Kidney (tissue), 22 donors: ENCODE measurements at places on chromosomes 3 and 15. TPM values are rescaled to one million over a fixed set of nuclear protein-coding genes. Genes with fewer than 3 reads are reported as not detected.

DNA sequence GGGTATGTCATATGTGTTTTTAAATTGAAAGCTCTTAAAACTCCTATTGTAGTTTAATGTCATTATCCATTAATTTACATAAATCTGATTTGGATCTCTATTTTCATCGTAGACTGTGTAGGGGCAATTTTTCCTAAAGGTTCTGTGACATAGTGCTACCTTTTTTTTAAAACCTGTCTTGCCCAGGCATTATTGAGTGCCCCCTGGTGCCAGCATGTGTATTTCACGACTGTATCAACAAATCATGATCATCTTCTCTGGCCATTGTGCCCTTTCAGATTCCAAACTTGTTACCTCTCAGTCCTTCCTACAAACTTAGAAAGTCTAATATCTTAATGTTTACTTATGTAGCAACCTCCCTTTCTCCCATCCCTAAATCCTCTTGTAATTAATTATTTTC lies 97.2 kb upstream of the FLNB start:
- DNase-seq, result peak; percentile 18

DNA sequence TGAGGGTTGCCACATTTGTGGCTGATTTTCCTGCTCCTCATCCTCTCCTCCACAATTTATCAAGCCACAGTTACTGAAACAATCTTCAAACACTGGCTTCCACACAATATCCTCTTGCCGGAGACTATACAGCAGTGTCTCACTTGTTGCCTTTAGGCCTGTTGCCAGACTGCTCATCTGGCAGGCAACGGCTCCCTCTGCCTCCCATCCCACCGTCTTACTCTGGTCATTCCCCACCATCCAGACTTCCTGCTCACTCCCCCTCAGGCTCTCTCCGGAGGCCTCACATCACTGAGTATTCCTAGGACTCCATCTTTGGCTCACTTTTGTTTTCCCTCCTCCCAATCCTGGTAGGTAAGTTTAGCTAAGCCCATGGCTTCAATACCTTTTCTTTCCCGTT lies 301.9 kb downstream of the IL20RB start:
- DNase-seq, result peak; percentile 38

DNA sequence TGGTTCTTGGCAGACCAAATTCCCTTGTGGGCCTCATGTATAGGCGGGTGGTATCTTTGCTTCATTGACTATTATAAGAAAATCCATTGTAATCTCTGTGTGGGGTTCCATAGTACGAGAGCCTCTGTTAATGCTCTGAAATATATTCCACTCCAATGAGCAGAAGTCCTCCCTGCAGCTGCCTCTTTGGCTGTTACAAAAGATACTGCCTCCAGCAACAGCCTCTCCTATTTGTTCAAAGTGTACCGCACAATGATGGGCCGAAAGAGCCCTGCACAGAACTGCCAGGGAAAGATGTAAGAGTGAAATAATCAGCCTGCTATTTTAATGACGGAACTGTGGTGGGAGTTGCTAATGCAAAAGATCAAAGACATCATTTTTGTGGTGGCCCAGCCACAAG lies 48.9 kb downstream of the GRK7 start:
- DNase-seq, result no peak

GRCh38 chr3:173411375-173411973 lies 13.9 kb downstream of the NLGN1 start:
- DNase-seq, result no peak

DNA sequence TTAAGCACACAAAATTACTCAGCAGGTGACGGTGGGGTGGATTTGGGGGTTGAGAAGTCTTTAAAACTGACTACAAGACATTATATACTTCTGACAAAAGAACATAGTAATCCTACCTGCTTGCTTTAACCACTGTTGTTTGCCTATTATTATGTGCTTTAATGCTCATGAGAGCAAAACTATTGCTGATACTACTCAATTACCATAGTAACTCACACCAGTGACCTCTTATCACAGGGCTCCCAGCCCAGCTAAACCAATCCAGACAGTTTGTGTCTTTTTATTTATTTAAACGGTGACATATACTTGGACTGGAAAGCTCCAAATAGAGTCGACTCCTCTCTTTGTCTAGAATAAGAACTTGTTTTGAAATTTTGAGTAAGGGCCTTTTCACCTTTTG lies 42.8 kb upstream of the FEZF2 start:
- DNase-seq, result no peak

DNA sequence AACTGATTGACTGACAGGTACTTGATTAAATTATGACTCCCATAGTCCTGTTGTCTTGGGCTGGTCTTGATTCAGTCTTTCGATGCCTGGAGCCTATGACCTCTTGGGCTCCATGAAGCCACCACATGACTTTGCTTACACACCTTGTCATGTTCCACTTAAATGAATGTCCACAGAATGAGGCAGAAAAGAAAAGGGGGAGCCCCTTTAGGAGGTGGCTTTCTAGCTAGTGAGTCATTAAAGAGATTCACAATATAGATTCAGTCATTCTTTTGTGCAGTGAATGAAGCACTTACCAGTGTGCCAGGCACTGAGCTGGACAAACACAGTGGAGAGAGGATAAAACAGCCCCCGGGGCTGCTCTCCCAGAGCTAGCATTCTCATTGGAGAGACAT lies 17.1 kb downstream of the VIPR1 start:
- DNase-seq, result no peak

GRCh38 chr3:22609139-22609538 lies 594.0 kb upstream of the UBE2E2 start:
- no peak for DNase-seq

DNA sequence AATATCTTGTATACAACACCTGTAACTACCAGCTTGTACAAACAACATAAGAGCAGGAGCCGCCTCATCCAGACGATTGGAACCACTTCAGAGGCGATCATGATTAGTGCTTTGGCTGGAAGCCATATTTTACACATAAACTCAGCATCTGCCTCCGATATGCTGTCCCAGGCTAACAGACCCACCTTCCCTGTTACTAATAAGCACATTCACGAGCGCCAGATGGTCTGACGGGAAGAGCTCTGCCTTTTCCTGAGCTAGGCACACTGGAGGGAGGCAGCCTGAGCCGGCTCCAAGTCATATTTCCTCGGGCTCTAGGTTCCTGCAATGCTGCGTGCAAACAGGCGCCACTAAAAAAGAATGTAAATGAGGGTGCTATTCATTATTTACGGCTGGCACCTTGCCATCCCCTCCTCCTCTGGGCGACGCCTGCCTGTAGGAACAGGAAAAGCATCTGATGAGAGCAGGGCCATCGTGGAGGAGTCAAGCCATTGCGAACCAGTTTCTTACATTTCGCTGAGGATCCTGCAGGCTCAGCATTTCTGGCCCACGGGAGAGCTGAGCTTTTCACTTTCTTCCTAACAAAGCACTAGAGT lies 98.2 kb downstream of the ANXA2 start:
- no peak for DNase-seq

- DNase-seq, result peak; percentile 74
Observed at GRCh38 chr3:193240436-193240849, 579 bp upstream of the PLAAT1 start.

- no peak for DNase-seq
Observed at GRCh38 chr3:62049033-62049432, 324.3 kb downstream of the FEZF2 start.

DNA sequence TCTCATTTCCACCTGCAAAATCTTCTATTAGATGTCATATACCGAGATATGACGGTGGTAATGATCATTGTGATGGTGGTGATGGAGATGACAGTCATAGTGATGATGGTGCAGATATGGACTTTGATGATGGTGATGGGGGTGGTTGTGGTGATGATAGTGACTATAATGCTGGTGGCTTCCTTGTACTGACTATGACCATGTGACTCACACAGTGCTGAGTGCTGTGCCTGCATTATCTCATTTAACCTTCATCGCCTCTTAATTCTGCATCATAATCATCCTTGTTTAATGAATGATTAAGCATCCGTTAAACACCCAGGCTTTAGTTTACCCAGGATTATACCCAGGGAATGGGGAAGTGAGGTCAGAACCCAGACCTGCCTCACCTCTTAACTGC lies 331.7 kb downstream of the FEZF2 start:
- DNase-seq, result no peak

DNA sequence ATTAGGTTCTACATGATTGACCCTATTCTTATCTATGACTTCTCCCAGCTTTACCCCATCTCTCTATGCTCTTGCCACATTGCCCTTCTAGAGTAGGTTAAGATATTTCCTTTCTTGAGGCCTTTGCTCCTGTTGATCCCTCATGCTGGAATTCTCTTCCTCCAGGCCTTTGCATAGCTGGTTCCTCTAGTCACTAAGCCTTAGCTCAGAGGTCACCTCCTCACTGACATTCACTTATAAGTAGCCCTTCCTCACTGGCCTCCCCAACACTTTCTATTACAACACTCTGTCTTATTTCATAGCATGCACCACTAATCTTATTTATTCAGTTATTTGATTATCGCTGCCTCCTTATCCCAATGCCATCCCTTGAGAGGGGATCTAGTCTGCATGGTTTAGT lies 228.4 kb upstream of the COL8A1 start:
- DNase-seq, result no peak

DNA sequence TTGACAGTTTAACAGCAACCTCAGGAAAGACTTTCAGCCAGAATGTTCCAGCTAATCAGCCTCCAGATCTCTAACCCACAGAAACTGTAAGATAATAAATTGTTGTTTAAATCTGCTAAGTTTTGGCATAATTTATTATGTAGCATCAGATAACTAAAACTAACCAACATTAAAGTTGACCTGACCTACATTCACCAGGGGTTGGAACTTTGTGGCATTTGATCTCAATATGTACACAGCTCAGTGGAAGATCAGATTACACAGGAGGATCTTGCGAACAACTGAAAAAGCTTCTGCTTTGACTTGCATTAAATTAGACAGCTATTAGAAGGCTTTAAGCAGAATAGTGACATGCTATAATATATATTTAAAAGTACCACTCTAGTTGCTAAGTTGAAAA lies 91.4 kb upstream of the POU1F1 start:
- DNase-seq, result no peak

GRCh38 chr15:45148076-45149059 lies 18.6 kb downstream of the DUOX1 start:
- DNase-seq, result no peak

DNA sequence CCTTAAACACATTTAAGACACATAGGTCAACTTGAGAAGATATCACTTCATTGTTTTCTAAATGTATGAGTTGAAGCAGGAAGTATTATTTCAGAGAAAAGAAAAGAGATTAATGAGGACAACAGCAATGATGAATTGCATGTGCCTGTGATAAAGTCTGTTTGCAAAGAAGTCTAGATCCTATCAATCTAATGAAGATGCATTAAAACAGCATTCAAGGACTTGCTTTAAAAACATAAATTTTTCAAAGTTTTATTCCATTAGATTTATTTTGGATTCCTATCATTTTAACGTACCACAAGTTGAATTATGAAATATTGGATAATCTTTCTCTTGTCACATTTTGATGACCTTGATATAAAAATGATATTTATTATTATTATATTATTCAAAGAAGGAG lies 642.5 kb upstream of the CCDC54 start:
- no peak for DNase-seq

GRCh38 chr3:39806820-39807219 lies 2.6 kb upstream of the MYRIP start:
- DNase-seq, result no peak

DNA sequence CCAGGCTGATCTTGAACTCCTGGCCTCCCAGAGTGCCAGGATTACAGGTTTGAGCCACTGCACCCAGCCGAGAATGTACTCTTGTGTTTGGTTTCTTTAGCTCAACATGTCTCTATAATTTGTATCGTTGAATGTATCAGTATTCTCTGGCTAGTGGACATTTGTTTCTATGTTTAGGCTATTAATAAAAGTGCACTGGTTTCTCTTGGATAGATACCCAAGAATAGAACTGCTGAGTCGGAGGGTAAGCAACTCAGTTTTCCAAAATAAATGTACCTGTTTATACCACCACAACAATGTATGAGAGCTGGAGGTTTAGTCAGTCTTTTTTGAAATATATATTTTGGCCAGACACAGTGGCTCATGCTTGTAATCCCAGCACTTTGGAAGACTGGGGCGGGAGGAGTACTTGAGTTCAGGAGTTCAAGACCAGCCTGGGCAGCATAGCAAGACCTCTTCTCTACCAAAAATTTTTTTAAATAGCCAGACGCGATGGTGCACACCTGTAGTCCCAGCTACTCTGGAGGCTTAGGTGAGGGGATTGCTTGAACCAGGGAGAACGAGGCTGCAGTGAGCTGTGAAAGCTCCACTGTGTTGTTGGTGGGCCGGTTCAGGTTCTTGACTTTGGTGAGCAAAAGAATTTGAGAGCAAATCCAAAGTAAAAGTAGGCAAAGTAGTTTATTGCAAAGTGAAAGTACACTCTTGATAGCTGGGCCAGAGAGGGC lies 7.7 kb upstream of the IVD start:
- no peak for DNase-seq

DNA sequence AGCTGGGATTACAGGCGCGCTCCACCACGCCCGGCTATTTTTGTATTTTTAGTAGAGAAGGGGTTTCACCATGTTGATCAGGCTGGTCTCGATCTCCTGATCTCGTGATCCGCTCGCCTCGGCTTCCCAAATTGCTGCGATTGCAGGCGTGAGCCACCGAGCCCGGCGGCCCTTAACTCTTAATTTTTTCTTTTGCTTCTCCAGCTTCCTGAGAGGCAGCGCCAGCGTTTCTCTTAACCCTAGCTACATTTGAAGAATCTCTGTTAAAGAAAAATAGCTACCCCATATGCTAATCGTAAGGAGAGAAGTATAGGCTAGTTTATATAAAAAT lies 465 bp upstream of the GK5 start:
- no peak for DNase-seq

DNA sequence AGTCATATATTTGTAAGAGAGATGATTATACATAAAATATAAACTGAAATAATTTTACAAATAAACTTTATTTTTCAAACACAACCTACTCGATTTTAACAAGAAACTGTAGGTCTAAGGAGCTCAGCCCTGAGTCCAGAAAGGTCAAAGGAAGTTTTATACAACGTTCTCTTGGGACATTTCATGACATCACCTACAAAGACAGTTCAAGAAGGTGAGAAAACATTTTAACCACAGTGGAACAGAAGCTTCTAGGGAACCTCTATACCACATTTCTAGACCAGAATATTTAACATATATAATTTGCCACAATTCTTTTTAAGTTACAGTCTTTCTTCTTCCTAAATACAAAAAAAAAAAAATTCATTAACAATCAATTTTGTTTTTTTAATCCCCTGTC lies 40.1 kb downstream of the CBLB start:
- DNase-seq, result no peak

GRCh38 chr3:132593241-132593946 lies 3.7 kb upstream of the ACKR4 start:
- no peak for DNase-seq

SCN11A gene
- total RNA-seq, result 0.25 TPM

ISLR gene
- total RNA-seq, result 30.2 TPM

PLA2G4E gene
- not detected for total RNA-seq

UBE3A gene
- total RNA-seq, result 103 TPM

GP9 gene
- total RNA-seq, result not detected

PPCDC gene
- total RNA-seq, result 16.3 TPM

BFSP2 gene
- total RNA-seq, result 0.41 TPM

CX3CR1 gene
- total RNA-seq, result 4.4 TPM

EPM2AIP1 gene
- 26.5 TPM for total RNA-seq
